ENCODE measurements at places on chromosomes 3 and 15. TPM values are rescaled to one million over a fixed set of nuclear protein-coding genes. Genes with fewer than 3 reads are reported as not detected.

- H3K4me3 ChIP-seq: no peak overlapping the region
- H3K36me3 ChIP-seq: no peaks in the 10 kb centered on the region
- DNase-seq: no peak
- no peaks in the 10 kb centered on the region for H3K27me3 ChIP-seq
Observed at GRCh38 chr15:57307527-57308169, 68.7 kb upstream of the CGNL1 start.

DNA sequence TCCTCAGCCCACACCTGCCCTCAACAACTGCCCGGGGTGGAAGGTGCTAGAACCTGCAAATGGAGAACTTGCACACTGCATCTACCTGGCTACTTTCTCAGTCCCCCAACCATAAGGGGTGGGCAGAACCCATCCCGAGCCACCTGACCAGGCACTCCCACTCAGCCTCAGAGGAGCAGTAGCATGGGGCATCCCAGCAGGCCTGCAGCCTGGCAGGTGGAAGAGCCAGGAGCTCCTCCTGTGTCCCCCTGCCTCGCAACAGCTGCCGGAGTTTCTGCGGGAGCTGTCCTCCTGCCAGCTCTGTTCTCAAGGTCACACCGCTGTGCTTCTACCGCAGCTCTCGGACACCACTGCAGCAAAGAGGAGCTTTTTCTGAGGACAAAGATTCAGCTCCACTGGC is 27.5 kb downstream of the RAB6B start:
- H3K27ac ChIP-seq: no peak overlapping the region
- no peaks in the 10 kb centered on the region for H3K27me3 ChIP-seq
- no peaks in the 10 kb centered on the region for H3K4me1 ChIP-seq
- no peak for DNase-seq
- H3K36me3 ChIP-seq: no peaks in the 10 kb centered on the region

Gene PAQR9
- total RNA-seq: not detected

Gene GRK7
- total RNA-seq: 0.25 TPM

DNA sequence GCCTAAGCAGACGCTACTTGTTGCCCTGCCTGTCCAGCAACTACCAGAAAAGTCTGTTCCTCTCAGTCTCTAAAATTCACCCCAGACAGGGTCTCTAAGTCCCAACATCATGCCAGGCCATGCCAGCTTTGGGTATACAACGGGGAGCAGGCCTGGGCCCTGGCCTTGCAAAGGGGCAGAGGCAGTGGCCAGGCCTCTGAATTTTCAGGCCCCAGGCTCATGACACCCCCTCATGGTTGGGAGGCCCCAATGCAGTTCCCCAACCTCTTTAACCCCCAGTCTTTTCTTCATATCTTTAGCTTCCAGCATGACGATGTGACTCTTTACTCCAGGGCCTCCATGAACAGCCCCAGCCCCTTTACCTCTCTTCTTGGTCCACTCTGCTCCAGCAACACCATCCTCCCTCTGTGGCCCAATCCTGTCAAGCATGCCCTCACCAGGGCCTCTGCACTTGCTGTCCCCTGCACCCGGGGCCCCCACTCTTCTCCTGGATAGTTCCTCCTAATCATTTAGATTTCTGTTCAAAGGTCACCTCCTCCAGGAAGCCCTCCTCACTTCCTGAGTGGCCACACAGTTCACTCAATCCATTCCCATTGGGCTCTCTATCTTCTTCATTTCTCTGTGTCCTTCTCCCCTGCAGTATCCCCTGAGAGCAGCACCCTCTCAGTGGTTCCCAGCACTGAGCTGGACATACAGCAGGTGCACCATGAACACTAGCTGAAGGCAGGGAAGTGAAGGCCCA is 4.8 kb downstream of the IQSEC1 start:
- H3K36me3 ChIP-seq: no peaks in the 10 kb centered on the region
- no peak for DNase-seq
- peaks cover 43% of the 10 kb centered on the region for H3K4me1 ChIP-seq
- no peaks in the 10 kb centered on the region for H3K27me3 ChIP-seq
- no peak overlapping the region for H3K4me3 ChIP-seq

DNA sequence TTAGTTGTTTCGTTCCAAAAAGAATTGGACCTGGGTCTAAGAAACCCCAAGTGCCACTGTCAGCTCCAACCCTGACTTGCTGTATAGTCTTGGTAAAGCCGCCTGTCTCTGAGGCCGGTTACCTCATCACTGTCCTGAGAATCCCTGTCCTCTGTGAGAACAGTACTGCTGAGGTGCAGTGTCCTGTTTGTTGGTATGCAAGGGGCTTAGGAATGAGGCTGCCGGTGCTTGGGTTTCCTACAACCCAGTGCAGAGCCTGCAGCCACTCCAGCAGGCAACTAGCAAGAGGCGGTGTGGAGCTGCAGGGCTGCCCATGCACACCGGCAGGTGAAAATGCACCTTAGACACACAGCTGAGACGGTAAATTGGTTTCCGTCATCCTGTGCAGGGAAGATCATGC is 52.0 kb upstream of the ATG7 start:
- H3K27ac ChIP-seq: no peak overlapping the region
- H3K36me3 ChIP-seq: no peaks in the 10 kb centered on the region
- no peaks in the 10 kb centered on the region for H3K27me3 ChIP-seq
- no peak overlapping the region for H3K4me3 ChIP-seq
- no peak for DNase-seq
